ENCODE measurements at places on chromosomes 4 and X. TPM values are rescaled to one million over a fixed set of nuclear protein-coding genes. Genes with fewer than 3 reads are reported as not detected.

STK26 gene
- 32.3 TPM for polyA plus RNA-seq

KDR gene
- polyA plus RNA-seq: not detected

GAGE12J gene
- polyA plus RNA-seq: not detected

- DNase-seq: no peak
- H3K4me3 ChIP-seq: no peak overlapping the region
- no peaks in the 10 kb centered on the region for H3K27me3 ChIP-seq
- no peak overlapping the region for H3K27ac ChIP-seq
These were observed 37.5 kb upstream of the EDA2R start for GRCh38 chrX:66676413-66676812.

DNA sequence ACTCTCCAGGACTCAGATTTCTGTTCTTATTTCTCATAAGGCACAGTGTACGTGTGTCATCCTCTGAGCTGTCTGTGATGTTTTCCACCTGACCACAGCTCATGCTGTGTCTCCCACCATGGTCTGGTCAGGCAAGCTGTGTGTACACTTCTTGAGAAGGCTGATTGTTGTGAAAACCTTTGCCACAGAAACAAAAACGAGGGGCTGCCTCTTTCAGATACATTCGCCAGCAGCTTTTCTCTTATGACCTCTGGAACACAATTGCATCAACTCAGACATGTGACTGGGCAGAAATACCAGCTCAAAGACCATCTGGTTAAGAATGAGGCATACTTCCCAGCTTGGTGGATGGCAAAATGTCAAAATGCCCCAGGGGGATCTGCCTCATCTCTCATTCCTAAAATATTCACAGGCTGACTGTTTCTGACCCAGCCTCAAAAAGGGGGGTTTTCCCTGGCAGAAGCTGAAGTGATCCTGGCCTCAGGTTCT is 46.1 kb downstream of the PGRMC2 start:
- no peaks in the 10 kb centered on the region for H3K27me3 ChIP-seq
- no peaks in the 10 kb centered on the region for H3K36me3 ChIP-seq
- H3K27ac ChIP-seq: peak overlapping the region; percentile 99

DNA sequence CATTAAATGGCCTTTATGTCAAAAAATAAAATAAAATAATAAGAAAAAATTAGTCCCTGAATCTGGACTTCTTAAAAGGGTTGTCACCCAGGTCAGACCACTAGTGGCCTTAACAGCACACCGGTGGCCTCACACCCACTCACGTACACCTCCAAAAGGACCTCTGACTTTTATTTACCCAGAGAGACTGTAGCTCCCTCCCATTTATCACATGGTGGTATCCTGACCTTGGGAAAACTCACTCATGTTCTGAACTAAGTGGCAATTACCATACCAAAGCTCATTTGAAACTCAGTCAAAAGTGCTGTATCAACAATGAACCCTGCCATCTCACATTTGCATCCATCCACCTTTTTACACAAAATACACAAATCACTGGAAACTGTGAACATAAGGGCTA is 53.1 kb upstream of the MAP3K15 start:
- no peak overlapping the region for H3K4me3 ChIP-seq
- no peaks in the 10 kb centered on the region for H3K36me3 ChIP-seq
- H3K27me3 ChIP-seq: no peaks in the 10 kb centered on the region
- no peak for DNase-seq

DNA sequence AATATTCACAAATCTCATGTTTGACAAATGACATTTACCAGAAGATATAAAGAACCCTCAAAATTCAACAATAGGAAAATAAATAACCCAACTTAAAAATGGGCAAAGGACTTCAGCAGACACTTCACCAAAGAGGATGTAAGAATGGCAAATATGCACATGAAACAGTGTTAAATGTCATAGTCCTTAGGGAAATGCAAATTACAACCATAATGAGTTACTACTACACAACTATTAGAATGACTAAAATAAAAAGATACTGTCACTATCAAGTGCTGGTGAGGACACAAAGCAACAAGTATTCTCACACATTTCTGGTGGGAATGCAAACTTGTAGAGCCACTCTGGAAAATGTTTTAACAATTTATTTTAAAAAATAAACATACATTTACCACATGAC is 40.8 kb upstream of the NR0B1 start:
- H3K27ac ChIP-seq: no peak overlapping the region
- H3K27me3 ChIP-seq: no peaks in the 10 kb centered on the region
- H3K4me3 ChIP-seq: no peak overlapping the region
- H3K36me3 ChIP-seq: no peaks in the 10 kb centered on the region

DNA sequence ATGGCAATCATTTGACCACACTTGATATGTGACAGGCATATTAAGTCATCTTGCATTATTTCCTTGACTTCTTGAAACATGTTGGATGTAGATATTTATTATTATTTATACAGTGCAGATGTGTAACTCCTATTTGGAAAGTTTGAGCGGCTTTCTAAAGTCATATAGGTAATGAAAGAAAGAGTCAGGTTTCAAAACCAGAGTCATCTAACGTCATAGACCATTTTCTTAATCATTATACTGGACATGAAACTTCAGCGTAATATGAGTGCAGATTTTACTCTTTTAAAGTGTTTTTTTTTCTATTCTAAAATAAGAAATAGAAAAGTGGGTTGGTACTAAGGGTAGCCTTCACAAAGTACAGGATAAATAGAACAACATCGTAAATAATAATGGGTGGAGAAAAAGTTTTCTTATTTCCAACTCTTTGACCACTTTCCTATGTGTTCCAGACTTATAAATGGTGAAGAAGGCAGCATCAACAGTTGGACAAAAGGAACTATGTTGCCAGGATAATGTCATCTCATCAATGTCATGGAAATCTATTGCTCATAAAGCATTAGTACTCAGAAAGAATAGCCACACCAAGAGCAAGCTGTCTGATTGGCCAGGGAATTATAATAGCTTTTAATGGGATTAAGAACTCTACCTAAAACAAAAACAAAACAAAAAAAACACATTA is 108.0 kb upstream of the PCDH18 start:
- H3K27ac ChIP-seq: no peak overlapping the region
- H3K36me3 ChIP-seq: no peaks in the 10 kb centered on the region
- DNase-seq: no peak
- H3K4me1 ChIP-seq: no peaks in the 10 kb centered on the region

DNA sequence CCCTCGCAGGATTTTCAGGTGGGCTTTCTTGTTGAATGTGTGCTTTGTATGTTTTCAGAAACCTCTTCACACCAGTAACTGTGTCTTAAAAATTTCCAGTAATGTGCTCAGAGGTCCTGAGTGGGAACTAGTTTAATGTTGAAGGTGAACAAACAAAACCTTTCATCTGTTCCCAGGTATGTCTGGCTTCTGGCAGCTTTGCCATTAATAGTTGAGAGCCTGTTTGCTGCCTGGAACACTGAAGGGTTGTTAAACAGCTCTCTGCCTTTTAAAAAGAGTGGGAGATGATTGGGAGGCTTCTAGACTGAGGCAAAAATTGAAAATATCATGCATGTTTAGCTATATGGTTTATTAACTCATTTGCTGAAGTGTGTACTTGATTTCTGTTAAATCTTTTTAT is 161.2 kb upstream of the AGTR2 start:
- H3K36me3 ChIP-seq: no peaks in the 10 kb centered on the region
- DNase-seq: no peak
- no peak overlapping the region for H3K4me3 ChIP-seq

All from keratinocyte (primary cell).